Diencephalon (tissue), 1 donor: ENCODE measurements at places on chromosomes 11 and 22. TPM values are rescaled to one million over a fixed set of nuclear protein-coding genes. Genes with fewer than 3 reads are reported as not detected.

The SCARF2 gene
- total RNA-seq: 3.5 TPM

The MMP7 gene
- total RNA-seq: not detected

The PDHX gene
- total RNA-seq: 57.2 TPM

The HBB gene
- 550 TPM for total RNA-seq

The PGA3 gene
- total RNA-seq: not detected

The RAG2 gene
- not detected for total RNA-seq

The GGTLC3 gene
- not detected for total RNA-seq

The DBX1 gene
- total RNA-seq: not detected

The CCDC73 gene
- not detected for total RNA-seq
